Activated T-helper 2 cell treated with anti-CD3 and anti-CD28 coated beads, Interferon-gamma antibody, Interleukin-2, Interleukin-4, amounts not matched to agents 10 μg/mL and 5 μg/mL and 100 μg/mL, durations not matched to agents 14 hours and 24 hours and 36 hours (primary cell): ENCODE measurements at places on chromosomes 6 and 20. TPM values are rescaled to one million over a fixed set of nuclear protein-coding genes. Genes with fewer than 3 reads are reported as not detected.

B4GALT5 gene
- total RNA-seq: 39.4 TPM in 2 replicates

ZNF322 gene
- 10.4 and 11.3 TPM in 2 replicates for total RNA-seq

COX4I2 gene
- not detected in 2 replicates for total RNA-seq

CFAP206 gene
- total RNA-seq: not detected in 2 replicates

CST1 gene
- not detected in 2 replicates for total RNA-seq

SLC17A4 gene
- not detected in 2 replicates for total RNA-seq

ESR1 gene
- total RNA-seq: not detected in 2 replicates

- no peak for DNase-seq
These were observed 26.3 kb downstream of the FAM110A start for GRCh38 chr20:859751-860231.

DNA sequence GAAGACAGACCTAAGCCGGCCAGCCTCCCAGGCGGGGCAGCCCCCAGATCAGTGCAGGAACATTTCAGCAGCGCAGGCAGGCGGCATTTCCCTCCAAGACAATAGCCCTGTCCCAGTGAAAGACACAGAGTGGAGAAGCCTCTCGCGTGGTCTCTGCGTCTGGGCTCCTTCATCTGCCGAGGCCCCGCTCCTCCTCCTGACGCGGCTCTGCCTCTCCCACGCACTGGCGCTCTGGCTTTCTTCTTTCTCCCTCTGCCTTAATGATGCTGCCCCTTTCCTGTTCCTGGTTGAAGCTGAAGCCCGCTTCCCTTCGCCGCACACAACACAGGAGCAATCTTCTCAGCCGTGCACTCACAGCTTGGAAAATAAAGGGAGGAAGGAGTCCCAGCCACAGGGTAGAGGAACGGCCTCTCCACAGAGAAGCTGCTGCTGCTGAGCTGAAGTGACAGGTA is 347.5 kb downstream of the CDH4 start:
- no peak for DNase-seq

- no peak for DNase-seq
These were observed 46.1 kb upstream of the UNC93A start for GRCh38 chr6:167244991-167245390.

DNA sequence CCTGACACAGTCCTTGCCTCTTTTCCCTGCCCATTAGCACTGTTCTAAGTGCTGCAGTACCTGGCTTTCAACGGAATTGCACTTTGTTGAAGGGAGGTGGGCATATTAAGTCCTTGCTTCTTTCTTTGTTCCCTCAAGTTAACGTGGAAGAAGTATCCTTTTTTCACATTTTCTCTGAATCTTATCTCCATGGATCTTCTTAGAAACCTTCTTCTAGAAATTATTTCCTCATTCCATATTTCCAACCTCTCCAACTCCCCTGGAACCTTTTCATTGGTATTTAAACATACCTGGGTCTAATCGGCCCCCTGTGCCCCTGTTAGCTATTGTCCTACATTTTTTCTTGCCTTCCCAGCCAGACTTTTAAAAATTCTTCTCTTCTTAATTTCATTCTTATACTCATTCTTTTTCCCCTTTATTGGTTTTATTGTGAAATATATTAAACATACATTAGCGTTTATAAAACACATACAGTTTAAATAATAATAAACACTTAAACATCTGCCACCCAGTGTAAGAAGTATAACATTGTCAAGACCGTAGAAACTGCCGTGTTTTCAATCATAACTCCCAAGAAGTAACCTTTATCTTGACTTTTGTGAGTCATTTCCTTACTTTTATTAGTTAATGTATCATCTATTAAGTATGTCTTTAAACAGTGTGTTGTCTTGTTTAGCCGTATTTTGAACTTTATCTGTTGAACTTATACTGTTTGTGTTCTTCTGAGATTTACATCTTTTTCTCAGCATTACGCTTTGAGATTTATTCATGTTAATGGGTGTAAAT is 118.2 kb downstream of the CDKAL1 start:
- DNase-seq: no peak

DNA sequence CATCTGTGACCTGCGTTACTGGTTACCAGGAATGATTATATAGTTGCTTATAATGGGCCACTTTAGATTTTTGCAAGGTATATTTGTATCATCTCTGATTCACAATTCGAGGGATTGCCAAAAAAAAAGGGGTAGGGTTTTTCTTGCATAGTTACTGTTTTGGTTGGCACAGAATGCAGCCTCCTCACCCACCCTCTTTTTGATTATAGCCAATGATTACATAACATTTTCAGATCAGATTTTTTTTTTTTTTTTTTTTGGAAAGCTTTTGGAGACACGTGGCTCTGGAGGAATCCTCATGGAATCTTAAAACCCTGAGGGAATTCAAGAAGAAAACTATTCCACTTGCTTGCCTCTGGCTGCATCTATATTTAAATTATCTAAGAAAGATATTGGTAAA is 53.7 kb downstream of the UST start:
- no peak for DNase-seq

DNA sequence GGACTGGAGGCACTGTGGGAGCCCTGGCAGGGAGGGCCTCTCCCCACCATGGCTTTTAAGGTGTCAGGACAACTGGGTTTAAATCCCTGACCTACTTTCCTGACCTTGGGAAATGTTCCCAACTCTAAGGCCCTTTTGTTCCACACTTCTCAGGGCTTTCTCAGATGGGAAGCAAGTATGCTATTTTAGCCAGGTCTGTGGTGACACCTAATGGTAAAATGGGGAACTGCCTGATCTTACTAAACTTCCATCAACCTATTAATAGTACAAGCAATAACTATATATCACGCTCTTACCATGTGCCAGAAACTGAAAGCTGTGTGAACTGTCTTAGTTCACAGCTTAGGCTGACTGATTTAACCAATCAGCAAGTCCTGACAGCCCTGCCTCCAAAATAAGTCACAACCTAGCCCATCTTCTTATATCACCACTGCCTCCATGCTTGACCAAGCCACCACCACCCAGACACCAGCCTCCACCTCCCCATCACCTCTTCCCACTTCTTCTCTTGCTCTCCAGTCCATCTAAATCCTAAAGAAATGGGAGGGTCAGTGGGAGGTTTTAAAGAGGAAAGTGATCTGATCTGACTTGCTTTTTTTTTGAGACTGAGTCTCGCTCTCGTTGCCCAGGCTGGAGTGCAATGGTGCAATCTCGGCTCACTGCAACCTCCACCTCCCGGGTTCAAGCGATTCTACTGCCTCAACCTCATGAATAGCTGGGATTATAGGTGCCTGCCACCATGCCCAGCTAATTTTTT is 6.9 kb upstream of the BLCAP start:
- peak; percentile 40 for DNase-seq

- no peak for DNase-seq
These were observed 151.4 kb downstream of the ID4 start for GRCh38 chr6:19988555-19988954.

DNA sequence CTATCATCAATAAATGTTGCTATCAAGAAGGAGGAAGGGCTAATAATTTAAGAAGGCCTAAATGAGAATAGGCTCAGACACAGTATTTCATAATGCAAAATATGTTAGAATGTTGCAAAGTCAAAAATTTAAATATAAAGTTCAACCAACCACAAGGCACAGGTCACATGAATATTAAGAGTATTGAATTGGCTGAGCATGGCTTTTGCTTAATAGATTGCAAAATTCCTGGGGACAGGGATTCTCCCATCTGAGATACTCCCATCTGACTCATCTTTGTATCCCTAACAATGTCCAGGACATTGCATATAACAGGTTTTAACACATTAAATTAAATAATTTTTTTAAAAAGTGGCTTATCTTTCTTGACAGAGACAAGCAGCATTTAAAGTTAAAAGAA is 32.9 kb upstream of the UTRN start:
- no peak for DNase-seq

GRCh38 chr20:19775353-19776253 is 17.5 kb downstream of the RIN2 start:
- DNase-seq: no peak

DNA sequence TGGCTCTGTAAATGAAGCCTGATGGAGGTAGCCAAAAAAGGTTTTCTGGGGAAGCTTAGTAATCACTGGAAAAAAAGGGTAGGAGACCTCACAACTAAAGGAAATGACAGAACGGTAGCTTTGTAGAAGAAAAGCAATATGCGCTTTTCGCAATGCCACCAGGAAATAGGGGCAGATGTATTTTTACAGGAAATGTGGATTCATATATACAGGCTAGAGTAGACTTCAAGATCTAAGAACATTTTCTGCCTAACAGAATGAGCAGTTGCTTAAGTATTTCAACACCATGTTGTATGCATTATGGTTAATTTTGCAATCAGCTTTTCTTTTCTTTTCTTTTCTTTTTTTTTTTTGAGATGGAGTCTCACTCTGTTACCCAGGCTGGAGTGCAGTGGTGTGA is 219.6 kb downstream of the CD83 start:
- DNase-seq: no peak

- DNase-seq: no peak
These were observed 246.9 kb downstream of the PACRG start for GRCh38 chr6:162974685-162975084.

GRCh38 chr6:111862314-111862713 is 10.9 kb downstream of the FYN start:
- no peak for DNase-seq

GRCh38 chr6:110858562-110859214 is 15.9 kb upstream of the AMD1 start:
- DNase-seq: no peak

DNA sequence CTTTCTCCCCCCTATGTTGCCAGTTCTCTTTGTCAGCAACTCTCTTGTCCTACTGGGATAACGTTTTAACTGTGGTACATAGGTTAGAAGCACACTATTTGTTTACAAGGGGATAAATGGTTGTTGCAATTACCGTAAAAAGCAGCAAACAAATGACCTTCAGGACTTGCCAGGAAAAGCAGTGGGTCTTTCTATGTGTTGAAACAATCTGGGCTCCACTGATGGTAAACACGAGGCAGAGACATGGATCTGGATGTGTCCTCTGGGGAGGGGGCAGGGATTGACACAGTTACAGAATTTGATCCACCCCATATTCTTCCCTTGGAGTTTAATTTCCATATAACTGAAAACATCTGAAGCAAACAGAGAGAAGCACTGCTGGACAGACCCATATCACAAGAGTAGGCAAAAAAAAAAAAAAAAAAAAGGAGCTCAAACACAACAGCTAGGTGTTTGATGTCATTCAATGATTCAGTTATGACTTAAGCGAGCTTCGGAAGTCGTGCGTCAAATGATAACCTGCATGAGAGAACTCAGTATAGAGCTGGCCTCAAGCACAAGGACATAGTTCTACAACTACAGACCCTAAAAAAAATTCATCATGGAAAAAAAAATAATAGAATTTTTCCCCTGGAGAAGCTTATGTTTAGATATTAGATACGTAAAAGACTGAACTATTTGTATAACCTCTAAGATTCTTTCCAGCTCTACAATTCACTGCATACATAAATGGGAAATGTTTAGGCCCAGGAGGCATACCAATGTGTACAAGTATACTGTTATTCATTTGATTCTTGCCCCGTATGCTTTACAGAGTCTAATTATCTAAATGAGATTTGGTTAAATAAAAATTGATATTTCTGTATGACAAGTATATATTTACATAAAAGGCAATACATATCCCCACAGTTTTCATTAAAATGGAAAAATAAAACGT is 127.7 kb downstream of the ALDH8A1 start:
- DNase-seq: no peak

DNA sequence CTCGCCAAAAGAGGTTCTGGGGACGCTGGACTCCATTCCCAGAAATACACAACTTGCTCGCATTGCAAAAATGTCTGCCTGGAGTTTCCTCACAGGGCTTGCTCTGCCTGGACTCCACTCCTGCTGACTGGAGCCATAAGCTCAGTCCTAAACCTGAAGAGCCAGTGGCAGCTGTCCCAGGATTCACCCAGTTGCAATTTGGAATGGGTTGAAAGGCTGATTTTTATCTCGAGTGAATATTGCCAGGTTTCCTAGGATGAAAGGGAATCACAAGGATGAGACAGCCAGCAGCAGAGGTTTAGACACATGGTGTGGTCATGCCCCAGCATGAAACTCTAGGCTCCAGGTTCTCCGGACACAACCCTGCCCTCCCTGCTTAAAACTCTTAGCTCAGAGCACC is 223.3 kb downstream of the BMP7 start:
- DNase-seq: no peak

GRCh38 chr6:84685983-84686584 is 78.3 kb downstream of the TBX18 start:
- DNase-seq: no peak
